ENCODE measurements at places on chromosomes 2 and 18. TPM values are rescaled to one million over a fixed set of nuclear protein-coding genes. Genes with fewer than 3 reads are reported as not detected.

PCARE gene
- 0.35 TPM for total RNA-seq

SERPINB12 gene
- not detected for total RNA-seq

FAM117B gene
- 21.6 TPM for total RNA-seq

SCTR gene
- total RNA-seq, result 0.81 TPM

SLC66A2 gene
- 121 TPM for total RNA-seq

PDCD1 gene
- not detected for total RNA-seq

CCDC148 gene
- 8.5 TPM for total RNA-seq

CHAC2 gene
- 1.5 TPM for total RNA-seq

FZD7 gene
- 1.3 TPM for total RNA-seq

RABL2A gene
- 48.4 TPM for total RNA-seq

GLI2 gene
- 4.4 TPM for total RNA-seq

RPE gene
- total RNA-seq, result 67.7 TPM

ANKRD30B gene
- total RNA-seq, result 4.0 TPM

RAMP1 gene
- total RNA-seq, result 78.8 TPM

MXD1 gene
- 19.8 TPM for total RNA-seq

UGT1A1 gene
- total RNA-seq, result not detected

CROCC2 gene
- total RNA-seq, result not detected

CRYGD gene
- 1.4 TPM for total RNA-seq

ATG16L1 gene
- total RNA-seq, result 54.1 TPM

All from dorsolateral prefrontal cortex (tissue), 122 donors.